ENCODE measurements at places on chromosomes 4 and X.

DNA sequence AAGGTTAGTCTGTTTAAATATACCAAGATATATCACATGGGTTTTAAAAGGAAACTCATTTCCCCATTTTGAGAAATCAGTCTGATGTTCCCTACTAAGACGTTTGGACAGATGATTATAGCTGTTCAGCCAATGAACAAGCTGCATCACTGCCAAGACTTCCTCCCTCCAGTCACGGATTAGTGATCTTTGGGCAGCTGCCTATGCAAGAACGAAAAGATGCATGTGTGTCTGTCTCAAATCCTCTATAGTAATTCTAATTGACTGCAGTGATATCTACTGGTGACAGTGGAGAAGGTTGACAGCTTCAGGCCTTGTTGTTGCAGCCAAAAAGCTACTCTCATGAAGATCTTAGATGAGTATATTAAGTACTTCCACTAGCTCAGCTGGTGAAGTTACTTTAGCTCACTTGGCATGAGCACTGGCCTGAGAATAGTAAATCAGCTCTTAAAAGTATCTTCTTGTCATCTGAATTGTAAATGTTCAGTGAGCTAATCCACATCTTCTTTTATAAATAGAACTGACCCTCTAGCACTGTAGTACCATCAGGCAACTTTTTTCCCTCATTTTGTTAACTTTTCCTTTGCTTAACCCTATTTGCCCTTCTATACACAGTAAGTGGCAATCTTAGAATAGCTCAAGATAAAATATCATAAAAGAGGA lies 134.5 kb upstream of the PCDH10 start:
- DNase-seq = no peak

GRCh38 chrX:37820646-37821045 lies 26.7 kb downstream of the DYNLT3 start:
- no peak for DNase-seq

GRCh38 chrX:105189093-105189492 lies 31.4 kb downstream of the TEX13A start:
- no peak for DNase-seq

DNA sequence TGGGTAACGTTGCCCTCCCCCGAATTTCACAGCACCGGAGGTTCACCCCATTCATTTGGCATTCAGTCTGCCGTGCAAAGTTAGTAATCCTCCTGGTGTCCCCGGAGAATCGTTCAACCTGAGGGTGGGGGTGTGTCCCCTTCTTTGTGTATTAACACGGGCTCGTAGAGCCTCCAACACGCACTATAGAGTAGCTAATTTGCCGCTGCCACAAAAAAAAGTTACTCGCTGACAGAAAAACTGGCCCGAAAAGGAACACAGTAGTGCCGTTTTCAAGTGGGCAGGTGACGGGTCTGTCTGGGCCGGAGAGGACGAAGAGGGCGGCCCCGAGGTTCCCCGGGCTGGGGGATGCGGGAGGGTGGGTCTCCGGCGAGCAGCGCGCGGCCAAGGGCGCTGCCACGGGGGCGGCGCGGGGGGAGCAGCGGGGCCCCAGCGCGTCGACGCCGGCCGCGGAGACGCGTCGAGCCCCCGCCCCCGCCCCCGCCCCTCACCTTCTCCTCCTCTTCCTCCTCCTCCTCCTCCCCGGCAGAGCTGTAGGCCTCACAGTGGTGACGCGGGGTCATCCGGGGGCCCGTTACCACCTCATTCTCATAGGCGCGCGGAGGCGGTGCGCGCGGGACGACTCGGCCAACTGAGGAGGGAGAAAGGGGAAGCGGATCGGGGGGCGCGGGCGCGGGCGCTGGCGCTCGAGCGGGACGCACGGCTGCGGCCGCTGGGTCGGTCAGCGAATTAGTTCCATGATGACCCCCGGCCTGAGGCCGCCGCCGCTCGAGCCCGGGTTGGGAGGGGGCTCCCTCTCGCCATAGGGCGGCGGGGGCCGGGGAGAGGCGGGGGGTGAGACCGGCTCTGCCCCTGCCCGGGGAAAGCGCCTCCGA lies 571 bp downstream of the CCNI start:
- DNase-seq = no peak

- no peak for DNase-seq
Observed at GRCh38 chrX:102964940-102965339, 27.9 kb downstream of the RAB40AL start.

DNA sequence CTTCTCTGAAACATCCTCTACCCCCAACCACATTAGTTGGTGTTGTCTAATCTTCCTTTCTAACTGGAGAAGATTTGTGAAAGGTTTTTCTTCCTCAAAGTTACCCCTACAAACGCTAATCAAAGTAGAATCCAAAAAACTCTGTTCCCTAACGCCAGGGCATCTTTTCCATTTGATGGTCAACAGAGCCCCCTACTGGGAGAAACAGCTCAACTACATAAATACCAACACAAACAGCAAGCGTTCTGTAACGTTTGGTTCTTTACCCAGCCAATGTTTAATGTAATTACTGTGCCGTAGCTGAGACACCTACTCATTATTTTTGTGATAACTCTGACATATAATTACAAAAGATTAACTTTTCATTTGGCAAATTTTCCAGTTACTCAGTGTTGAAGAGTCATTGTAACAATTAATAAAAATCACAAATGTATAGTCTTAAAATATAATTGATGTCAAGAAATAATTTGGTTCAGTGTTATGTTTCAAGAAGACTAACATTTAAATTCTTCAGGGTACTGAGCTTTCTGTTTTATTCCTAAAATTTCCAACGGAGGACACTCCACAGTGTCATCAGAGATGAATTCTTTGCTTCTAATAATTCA lies 94.9 kb upstream of the TBC1D9 start:
- DNase-seq = peak; percentile 32

DNA sequence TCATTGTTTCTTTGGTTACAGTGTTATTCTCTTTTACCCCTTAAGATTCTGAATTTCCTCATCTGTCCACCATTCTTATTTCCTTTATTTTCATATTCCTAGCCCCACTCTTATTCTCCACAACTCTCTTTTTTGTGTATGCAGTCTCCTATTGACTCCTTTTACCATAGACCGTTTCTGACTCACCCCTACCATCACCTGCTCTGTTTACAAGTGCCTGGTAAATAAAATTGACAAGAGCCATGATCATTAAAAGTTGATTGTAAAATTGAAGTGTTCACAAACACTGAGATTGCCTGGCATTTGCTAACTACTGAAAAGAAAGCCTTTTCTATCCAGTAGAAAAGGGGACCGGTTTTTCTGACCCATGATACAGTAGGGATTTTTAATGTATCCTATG lies 54.4 kb downstream of the MRPL1 start:
- no peak for DNase-seq

Data from HS-5 (cell line).